Putamen (tissue), 1 donor: ENCODE measurements at places on chromosomes 2 and 18.
A peak's percentile ranks its signal among the peaks of the same experiment; 100 is the strongest.

GRCh38 chr2:70931376-70932000 is 4.2 kb upstream of the ATP6V1B1 start:
- no peak for DNase-seq

- no peak for DNase-seq
Observed at GRCh38 chr18:43578706-43579105, 301.4 kb upstream of the SYT4 start.

- peak; percentile 4 for DNase-seq
Observed at GRCh38 chr18:44130376-44130942, 550.2 kb upstream of the SETBP1 start.

DNA sequence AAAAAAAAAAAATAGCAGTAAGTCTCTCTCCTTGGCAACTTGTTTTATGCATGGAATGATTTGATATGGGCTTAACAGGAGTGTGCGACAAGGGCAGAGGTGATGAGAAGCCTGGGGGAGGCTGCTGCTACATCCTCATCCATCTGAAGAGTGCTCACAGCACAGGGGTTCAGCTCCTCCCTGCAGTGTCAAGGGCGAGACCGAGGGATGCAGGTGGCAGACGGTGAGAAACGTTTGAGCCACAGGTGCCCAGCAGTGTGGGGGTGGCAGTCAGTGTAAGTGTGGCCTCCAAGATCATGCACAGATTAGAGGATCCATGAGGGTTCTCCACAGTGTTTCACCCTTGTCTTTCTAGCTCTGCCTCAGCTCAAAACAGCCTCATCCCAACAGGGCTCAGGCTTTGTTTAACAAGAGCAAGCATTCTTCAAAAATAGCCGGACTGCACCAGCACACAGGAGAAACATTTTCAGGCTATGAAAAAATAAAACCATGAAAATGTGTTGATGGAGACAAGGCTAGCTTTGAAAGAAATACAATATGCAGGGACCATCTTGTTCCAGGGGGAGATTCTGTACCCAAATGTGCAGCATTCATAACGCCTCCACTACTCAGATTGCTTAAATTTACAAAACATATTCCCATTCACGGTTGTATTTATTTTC is 324.5 kb upstream of the MYT1L start:
- DNase-seq = no peak

DNA sequence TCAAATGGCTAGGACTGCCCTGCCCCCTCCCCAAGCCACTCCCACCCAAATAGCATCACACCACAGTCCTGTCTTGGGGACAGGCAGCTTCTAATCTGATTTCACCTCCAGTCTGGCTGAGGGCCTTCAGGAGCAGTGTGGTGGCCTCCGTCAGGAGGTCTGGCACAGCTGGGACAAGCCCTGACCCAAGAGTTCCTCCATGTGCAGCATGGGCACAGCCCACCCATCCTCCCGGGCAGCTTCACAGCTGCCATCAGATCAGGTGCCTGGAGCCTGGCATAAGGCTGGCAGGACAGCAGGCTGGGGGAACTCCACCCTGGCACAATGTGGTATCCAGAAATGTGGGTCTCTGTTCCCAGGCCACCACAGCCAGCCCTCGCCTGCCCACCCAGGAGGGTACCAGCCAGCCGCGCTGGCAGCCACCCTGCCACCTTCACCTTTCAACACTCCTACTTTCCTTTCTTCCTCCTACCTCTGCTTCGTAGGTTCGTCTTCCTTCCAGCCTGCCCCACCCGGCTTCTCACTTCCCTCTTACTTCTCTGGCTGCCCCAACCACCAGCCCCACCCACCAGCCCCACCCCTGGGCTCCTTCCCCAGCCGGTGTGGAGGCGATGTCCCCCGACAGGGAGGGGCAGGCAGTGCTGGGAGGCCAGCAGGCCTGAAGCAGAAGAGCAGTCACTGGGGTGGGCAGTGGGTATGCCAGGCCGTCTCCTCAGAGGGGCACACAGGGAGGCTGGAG is at the start of gene CAPG:
TSS of gene CAPG (minus strand) at position 522 of the 739 bp plus-strand sequence. CDS start 8,221 bp downstream, outside the sequence.
- DNase-seq = no peak

- peak; percentile 99 for DNase-seq
Observed at GRCh38 chr2:24971536-24972314, at the start of gene DNAJC27. Gene DNAJC27 (minus strand): TSS chr2:24971955. CDS start chr2:24971904, 51 bp downstream.

- DNase-seq = no peak
Observed at GRCh38 chr2:135072125-135072997, 20.3 kb downstream of the RAB3GAP1 start.

DNA sequence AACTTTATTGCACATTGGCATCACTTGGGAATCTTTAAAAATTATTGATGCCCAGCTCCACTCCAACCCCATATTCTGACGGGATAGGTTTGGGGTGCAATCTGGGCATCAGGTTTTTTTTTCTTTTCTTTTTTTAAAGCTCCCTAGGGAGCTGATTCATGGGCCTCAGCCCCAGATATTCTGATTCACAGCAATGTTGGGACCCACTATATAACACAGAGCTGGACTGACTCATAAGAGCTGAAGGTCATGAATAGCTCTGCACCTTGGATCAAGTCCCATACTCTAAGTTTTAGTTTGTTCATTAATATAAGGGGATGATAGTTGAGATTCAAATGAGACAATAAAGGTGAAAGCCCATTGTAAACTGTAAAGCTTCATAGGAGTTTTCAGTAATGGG is 191.1 kb upstream of the REV1 start:
- DNase-seq = no peak
